ENCODE measurements at places on chromosomes 5 and 9. TPM values are rescaled to one million over a fixed set of nuclear protein-coding genes. Genes with fewer than 3 reads are reported as not detected.

- H3K4me3 ChIP-seq = no peak overlapping the region
- peaks cover 16% of the 10 kb centered on the region for H3K36me3 ChIP-seq
- no peak for DNase-seq
- no peak overlapping the region for H3K27ac ChIP-seq
- peaks cover 27% of the 10 kb centered on the region for H3K4me1 ChIP-seq
- no peaks in the 10 kb centered on the region for H3K27me3 ChIP-seq
Measured at GRCh38 chr9:100101608-100102007, 2.6 kb downstream of the INVS start.

DNA sequence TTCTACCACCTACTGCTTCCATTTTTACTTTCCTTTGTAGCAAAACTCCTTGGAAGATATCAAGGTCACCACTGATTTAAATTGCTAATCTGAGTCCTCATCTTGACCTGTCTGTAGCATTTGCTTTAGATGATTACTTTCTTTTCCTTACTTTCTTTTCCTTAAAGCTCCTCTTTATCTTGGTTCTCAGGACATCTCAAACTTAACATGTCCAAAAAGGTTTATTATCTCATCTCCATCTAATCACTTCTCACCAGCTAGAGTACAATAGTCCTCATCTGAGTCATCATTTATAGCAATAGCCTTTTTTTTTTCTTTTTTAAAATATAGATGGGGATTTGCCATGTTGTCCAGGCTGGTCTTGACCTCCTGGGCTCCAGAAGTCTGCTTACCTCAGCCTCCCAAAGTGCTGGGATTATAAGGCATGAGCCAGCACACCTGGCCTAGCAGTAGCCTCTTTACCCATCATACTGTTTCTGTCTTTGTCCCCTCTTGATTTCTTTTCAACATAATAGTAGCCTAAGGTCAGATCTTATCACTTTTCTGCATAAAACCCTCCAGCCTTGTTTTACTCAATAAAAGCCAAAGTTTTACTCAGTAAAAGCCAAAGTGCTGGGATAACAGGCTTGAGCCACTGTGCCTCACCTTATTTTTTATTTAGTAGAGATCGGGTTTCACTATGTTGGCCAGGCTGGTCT is 32.9 kb upstream of the GPR21 start:
- no peak overlapping the region for H3K27ac ChIP-seq
- no peak for DNase-seq
- H3K27me3 ChIP-seq = no peaks in the 10 kb centered on the region

DNA sequence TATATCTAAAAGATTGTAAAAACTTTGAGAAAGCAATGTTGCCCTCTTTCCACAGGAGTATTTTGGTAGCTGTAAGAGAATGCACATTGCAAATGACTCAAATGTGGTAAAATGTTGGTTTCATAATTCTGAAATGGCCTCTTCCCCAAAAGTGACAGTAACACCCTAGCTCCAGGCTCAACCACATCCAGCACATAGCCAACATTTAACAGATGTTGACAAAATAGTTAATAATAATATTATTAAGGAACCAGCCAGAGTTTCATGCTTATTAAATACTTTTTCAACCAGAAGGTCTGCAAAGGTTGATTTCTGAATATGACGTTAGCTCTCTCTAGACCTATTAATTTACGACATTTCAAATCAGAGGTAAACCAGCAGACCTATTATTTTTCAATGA is 1.3 kb downstream of the ANXA1 start:
- peak overlapping the region; percentile 26 for H3K4me3 ChIP-seq
- H3K27ac ChIP-seq = peak overlapping the region; percentile 75
- peaks cover 98% of the 10 kb centered on the region for H3K4me1 ChIP-seq
- H3K27me3 ChIP-seq = no peaks in the 10 kb centered on the region

- no peaks in the 10 kb centered on the region for H3K27me3 ChIP-seq
- no peaks in the 10 kb centered on the region for H3K36me3 ChIP-seq
- no peaks in the 10 kb centered on the region for H3K4me1 ChIP-seq
- DNase-seq = no peak
Measured at GRCh38 chr9:126211441-126212074, 115.1 kb upstream of the MVB12B start.

CERCAM gene
- 8.9 TPM for total RNA-seq

IL3 gene
- total RNA-seq = not detected

CDKN2B-AS1 gene
- total RNA-seq = 5.4 TPM

DNA sequence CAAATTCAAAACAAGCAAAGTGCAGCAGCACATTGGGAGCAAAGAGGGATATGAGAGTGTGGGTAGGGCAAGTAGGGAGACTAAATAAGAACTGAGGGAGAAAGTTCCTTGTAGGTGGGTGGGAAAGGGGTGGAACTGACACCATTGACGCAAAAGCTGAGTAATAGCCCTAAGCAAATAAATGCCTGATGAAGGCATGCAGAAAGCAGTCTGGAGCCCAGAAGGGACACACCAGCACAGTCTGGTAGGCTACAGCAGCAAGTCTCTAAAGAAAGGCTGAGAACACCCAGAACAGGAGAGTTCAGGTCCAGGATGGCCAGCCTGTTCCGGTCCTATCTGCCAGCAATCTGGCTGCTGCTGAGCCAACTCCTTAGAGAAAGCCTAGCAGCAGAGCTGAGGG is at the start of gene INSL4:
INSL4 (plus strand) TSS at position 208 of the 400 bp plus-strand sequence; CDS start at position 313, 105 bp downstream.
- no peaks in the 10 kb centered on the region for H3K4me1 ChIP-seq
- no peak within 1 kb of the TSS for H3K27ac ChIP-seq
- DNase-seq = no peak
- no peaks in the 10 kb centered on the region for H3K27me3 ChIP-seq

RANBP3L gene
- 0.97 TPM for total RNA-seq

FOXD4L5 gene
- total RNA-seq = 0.26 TPM

CDO1 gene
- total RNA-seq = 2.5 TPM

- no peak for DNase-seq
- H3K4me3 ChIP-seq = no peak overlapping the region
- H3K4me1 ChIP-seq = peaks cover 54% of the 10 kb centered on the region
- no peaks in the 10 kb centered on the region for H3K27me3 ChIP-seq
Measured at GRCh38 chr5:131221888-131222287, 42.0 kb upstream of the CDC42SE2 start.

CLIC3 gene
- total RNA-seq = 6.1 TPM

DNA sequence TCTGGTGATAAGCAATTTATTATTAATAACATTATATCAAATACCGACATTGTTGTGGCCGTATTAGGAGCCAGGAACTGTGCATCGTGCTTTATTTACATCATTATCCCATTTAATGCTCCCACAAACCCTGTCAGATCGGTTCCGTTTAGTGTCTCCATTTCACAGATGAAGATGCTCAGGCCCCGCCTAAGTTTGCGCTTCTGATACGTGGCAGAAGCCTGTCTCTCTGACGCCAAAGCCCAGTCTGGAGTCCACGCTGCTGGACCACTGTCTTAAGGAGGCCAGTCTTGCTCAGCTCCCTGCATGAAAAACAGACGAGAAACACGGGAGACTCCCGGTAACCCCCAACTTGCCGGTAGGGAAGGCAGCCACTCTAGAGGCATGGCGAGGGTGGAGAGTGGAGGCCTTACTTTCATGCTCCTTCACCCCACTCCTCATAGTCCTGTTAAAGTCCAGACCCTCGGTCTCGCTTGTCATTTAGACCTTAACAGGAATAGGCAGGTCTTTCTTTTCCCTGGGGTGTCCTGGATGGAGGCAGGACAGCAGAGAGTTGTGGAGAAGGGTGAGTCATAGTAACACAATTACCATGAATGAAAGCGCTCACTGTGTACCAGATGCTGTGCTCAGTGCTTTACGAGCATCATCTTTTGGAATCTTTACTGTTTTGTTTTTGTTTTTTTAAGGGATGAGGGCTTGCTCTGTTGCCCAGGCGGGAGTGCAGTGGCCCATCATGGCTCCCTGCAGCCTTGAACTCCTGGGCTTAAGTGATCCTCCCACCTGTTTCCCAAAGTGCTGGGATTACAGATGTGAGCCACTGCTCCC is 872 bp downstream of the TXNDC15 start:
- peak overlapping the region; percentile 90 for H3K4me3 ChIP-seq
- peak overlapping the region; percentile 93 for H3K27ac ChIP-seq
- DNase-seq = peak; percentile 82
- H3K36me3 ChIP-seq = no peaks in the 10 kb centered on the region
- H3K4me1 ChIP-seq = peaks cover 25% of the 10 kb centered on the region

DNA sequence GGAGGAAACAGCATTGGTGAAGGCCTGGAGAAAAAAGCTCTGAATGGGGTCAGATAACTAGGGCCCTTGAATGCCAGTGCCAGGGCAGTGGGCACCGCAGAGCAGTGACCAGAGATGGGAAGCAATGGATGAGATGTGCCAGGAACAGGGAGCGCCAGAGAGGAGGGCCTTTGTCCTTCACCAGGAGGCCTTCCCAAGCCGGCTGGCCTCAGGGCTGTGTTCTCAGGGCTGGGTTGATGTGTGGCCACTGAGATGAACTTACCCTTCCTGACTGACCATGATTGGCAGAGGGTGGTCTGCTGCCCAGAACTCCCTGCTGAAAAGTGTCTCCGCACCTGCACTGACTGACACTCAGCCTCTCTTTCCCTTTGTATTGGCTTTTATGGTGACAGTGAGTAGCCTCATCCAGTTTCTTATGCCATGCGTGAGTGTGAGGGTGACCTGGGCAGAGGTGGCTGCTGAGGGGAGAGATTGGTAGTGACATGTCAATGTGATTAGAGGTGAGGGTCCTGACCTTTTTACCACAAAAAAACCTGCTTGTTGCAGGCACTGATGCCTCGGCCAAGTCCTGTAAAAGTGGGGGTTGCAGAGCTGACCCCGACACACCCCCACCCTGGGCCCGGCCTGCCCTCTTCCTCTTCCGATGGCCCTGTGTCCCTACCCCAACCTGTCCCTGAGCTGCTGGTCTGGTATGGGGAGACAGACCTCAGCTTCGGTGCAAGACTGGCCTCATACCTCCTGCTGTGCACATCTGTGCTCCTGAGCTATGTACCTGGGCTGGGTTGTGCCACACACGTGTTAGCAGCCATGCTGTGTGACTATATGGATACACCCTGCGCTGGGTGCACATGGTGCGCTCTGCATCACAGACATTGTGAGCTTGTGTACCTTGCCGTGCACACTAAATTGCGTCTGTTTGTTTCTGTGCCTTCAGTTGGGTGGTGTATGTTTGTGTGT is 57.1 kb upstream of the PSD2 start:
- DNase-seq = no peak
- H3K27ac ChIP-seq = no peak overlapping the region
- H3K4me3 ChIP-seq = no peak overlapping the region
- H3K27me3 ChIP-seq = no peaks in the 10 kb centered on the region
- peaks cover 3% of the 10 kb centered on the region for H3K4me1 ChIP-seq
- no peaks in the 10 kb centered on the region for H3K36me3 ChIP-seq

DNA sequence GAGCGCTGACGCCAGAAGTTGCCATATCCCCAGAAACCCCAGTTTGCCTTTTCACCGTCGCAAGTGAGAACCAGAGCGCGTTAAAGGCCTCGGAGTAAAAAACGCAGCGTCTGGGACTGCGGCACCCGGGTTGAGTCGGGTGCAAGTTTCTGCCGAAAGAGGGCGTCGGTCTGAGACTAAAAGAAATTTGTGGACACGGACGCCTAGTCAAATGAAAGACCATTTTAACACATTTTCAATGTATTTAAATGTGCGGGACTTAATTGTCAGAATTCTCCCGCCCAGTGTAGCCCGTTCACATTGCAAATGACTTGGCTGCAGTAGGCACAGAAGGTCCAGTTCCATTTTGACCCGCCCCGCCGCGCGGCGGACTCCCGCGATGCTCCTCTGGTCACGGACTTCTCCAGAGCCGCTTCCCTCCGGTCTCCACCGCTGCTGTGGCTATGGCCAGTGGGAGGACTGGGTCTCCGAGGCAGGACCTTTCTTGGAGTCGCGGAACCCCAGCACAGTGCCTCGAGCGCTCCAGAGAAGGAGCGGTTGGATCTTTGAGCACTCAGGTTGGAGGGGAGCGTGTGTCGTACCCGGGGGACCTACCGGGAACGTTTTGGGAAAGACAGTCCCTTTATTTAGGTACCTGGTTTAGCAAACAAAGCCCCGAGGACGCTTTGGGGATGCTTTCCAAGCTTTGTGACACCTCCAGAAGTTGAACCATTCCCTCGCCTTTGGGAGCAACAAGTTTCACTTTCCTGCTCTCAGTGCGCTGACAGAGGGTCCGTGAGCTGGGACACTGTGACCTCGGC is 1.2 kb upstream of the NPR3 start:
- no peaks in the 10 kb centered on the region for H3K36me3 ChIP-seq
- peak; percentile 79 for DNase-seq
- peak overlapping the region; percentile 33 for H3K27ac ChIP-seq
- peak overlapping the region; percentile 58 for H3K4me3 ChIP-seq
- H3K4me1 ChIP-seq = peaks cover 16% of the 10 kb centered on the region
- H3K27me3 ChIP-seq = peaks cover 30% of the 10 kb centered on the region

LPAR1 gene
- total RNA-seq = 33.7 TPM

REEP5 gene
- total RNA-seq = 75.2 TPM

Measured in spleen (tissue), 13 donors.